ENCODE measurements at places on chromosomes 4 and X. TPM values are rescaled to one million over a fixed set of nuclear protein-coding genes. Genes with fewer than 3 reads are reported as not detected.

DNA sequence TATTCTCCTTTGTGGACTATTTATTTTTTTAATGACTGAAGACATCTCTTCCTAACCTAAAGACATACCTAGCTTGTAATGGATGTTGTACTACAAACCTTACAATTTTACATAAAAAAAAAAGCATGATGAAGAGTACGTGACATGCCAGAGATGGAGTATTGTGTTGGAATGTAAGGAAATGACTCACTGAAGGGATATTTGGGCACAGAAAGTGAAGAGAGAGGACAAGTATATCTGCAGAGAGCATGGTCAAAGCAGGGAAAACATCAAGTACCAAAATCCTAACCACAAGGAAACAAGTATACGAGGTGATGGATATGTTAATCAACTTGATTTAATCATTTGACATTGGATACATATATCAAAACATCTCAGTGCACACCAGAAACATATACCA lies 1051.4 kb upstream of the PRKX start:
- DNase-seq, result no peak
- H3K4me3 ChIP-seq, result no peak overlapping the region
- H3K27me3 ChIP-seq, result no peaks in the 10 kb centered on the region
- no peaks in the 10 kb centered on the region for H3K4me1 ChIP-seq
- H3K36me3 ChIP-seq, result no peaks in the 10 kb centered on the region

GRCh38 chrX:130224810-130225209 lies 43.9 kb downstream of the ZNF280C start:
- H3K27ac ChIP-seq, result no peak overlapping the region
- peaks cover 32% of the 10 kb centered on the region for H3K36me3 ChIP-seq
- DNase-seq, result no peak
- no peak overlapping the region for H3K4me3 ChIP-seq

The ZFYVE28 gene
- 12.7 TPM for total RNA-seq

GRCh38 chrX:70281951-70282350 lies at the start of gene RAB41:
RAB41 (plus strand) TSS chrX:70282172; CDS start chrX:70282218, 46 bp downstream.
- H3K4me1 ChIP-seq, result no peaks in the 10 kb centered on the region
- DNase-seq, result no peak

The MAB21L2 gene
- not detected for total RNA-seq

DNA sequence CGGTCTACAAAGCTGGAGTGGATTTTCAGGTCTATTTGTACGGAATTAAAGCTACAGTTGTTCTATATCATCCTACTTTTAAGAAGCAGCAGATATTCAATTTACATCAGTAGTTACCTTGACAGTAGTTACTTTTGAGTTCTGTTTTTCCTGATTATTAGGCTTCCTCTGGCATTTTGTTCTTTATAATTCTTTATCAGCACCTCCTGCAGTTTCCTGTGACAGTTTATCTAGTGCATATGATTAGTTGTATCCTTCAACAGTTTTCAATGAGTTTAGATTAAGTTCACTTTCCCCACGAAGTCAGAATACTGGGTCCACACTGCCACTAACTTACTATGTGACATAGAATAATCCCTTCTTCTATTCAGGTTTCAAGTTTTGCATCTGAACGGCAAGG lies 71.7 kb downstream of the IDS start:
- H3K4me1 ChIP-seq, result no peaks in the 10 kb centered on the region
- H3K27ac ChIP-seq, result no peak overlapping the region
- no peaks in the 10 kb centered on the region for H3K27me3 ChIP-seq
- DNase-seq, result no peak
- H3K36me3 ChIP-seq, result no peaks in the 10 kb centered on the region

DNA sequence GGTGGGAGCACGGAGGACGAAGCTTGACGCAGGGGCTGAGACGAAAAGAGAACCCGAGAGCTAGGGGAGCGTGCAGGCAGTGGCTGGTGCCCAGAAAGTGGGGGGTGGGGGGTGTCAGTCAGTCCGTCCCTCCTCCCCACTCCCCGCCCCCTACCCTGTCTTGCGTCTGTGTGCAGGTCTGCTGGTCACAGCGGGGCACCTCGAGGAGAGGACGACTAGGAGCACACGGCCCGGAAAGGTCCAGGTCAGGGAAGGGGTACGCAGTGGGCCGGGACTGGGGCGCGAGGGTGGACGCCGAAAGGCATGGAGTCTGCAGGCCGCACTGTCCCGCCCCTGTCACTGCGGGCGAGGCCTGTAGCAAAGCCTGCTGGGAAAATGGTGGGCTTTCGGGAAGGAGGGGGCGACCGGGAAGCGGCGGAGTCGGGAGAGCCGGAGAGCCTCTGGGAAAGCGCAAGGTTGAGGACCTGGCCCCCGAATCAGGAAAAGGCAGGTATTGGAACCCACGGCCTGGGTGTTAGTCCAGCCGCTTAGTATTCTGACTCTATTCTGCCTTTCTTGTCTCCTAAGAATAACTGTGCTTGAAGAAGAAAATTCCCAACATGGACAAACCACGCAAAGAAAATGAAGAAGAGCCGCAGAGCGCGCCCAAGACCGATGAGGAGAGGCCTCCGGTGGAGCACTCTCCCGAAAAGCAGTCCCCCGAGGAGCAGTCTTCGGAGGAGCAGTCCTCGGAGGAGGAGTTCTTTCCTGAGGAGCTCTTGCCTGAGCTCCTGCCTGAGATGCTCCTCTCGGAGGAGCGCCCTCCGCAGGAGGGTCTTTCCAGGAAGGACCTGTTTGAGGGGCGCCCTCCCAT lies 769 bp downstream of the TCEAL1 start:
- H3K4me1 ChIP-seq, result peaks cover 7% of the 10 kb centered on the region
- H3K4me3 ChIP-seq, result peak overlapping the region; percentile 62
- no peaks in the 10 kb centered on the region for H3K27me3 ChIP-seq
